ENCODE measurements at places on chromosomes 2 and 18.

DNA sequence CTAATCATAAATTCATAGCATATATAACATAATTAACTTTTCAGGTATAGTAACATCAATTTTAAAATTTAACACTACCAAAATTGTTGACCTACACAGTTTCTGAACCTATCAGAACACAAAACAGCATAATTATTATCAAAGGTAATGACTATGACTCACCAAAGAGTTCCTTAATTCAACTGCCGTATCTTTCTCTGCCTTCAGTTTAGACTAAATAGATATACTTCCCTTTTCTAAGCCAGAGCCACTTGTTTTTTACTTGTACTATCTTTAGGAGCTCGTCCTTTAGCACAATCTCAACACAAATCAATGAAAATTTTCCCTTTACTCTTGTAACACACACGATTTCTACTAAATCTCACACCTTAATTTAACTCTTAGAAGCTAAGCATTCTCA is 54.4 kb downstream of the CCDC88A start:
- no peak for DNase-seq

DNA sequence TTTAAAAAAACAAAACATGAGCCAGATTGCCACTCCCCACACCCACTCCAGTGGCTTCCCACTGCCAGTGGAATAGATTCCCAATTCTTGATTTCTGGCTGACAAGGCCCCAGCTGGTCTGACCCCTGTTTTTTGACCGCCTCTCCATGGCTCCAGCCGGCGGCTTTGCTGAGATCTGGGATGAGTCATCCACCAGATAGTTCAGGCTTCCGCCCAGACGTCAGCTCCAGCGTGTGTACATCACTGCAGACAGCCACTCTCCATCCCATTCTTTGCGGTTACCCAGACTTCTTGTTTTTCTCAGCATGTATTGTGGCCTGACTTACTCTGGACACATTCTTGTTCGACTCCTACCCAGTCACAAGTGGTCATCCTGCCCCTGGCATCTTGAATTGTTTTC is 227.9 kb downstream of the GBX2 start:
- DNase-seq: peak; percentile 97

DNA sequence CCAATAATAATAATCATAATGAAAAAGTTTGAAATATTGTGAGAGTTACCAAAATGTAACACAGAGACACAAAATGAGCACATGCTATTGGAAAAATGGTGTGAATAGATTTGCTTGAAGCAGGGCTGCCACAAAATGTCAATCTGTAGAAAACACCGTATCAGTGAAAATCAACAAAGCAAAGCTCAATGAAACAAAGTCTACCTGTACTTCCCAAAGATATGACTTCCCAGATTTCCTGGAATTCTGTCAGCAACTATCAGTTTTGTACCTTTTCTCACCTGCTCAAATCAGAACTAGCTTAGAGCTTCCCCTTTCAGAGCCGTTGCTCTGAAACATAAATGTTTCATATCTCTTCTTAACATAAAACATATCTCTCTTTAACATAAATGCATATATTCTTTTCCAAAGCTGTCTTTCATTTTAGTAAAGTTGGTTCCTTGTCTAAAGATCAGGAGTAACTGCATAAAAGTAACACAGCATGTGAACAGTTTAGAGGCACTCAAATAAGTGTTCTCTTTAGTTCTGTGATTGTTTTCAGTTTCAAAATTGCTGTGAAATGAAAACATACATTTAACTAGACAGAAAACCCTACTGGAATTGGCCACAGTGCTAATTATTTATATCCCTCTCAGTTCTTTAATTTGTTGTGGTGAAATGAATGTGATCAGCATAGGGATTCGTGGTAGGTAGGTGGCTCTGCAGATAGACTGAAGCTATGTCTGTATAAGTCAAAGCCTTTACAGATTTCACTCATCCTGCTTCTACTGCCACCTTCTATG is 262.5 kb downstream of the KCNJ3 start:
- DNase-seq: no peak

DNA sequence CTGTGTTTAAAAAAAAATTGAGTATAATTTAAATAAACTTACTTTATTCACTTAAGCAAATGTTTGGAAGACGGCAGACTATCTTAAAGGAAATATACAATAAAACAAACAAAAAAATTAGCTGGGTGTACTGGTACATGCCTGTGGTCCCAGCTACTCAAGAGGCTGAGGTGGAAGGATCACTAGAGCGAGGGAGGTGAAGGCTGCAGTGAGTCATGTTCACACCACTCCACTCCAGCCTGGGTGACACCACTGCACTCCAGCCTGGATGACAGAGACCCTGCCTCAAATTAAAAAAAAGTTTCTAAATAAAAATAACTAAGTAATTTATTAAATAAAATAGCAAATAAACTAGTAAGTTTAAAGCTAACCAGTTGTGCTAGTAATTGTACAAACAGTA is 7.5 kb downstream of the PUM2 start:
- DNase-seq: peak; percentile 52

- DNase-seq: no peak
Measured at GRCh38 chr2:86337244-86337835, at the start of gene REEP1. Gene REEP1 (minus strand): TSS chr2:86337626. CDS start chr2:86337510, 116 bp downstream.

DNA sequence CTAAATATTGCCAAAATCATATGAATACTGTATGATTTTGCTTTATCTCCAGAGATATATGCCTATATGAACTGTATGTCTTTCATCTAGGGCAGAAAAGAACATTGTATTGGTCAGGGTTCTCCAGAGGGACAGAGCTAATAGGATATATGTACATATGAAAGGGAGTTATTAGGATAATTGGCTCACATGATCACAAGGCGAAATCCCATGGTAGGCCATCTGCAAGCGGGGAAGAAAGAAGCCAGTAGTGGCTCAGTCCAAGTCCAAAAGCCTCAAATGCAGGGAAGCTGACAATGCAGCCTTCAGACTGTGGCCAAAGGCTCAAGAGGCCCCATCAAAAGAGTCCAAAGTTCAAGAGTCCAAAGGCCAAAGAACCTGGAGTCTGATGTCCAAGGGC is 209.9 kb downstream of the RNF144A start:
- no peak for DNase-seq

DNA sequence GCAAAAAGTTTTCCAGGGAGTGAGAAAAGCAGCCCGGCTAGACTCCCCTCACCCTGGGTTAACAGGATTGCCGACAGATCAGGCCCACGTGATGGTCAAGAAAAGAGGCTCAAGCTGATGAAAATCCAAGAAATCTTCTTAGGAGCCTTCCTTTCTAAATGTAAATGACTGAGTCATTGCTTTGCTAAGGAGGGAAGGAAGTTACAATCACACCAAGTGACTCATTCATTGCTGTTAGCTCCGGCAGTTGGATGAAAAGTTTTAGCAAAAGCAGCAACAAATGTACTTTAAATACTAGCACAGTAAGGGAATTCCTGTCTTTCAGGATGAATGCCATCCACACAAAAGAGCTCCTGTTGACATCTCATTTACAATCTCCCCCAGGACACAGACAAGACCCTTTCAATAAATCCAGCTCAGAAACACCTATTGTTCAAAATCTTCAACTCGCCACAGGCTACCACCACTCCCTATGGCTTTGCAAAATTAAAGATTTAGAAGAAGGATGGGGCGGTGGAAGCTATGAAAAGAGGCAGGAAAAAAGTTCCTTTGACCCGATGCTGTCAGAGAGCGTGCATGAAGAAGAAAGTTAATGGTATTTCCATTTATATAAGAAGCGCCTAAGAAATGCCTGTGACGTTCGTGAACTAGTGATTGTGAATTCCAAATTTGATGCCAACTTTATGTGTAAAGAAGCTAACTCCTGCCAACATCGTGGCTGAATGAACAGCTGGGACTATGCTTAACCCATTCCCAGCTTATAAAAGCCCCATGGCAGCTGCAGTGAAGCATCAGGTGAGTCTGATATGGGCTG is 153.7 kb downstream of the TGIF1 start:
- DNase-seq: peak; percentile 96

Data from amniotic epithelial cell (primary cell).